ENCODE measurements at places on chromosomes 4 and X. TPM values are rescaled to one million over a fixed set of nuclear protein-coding genes. Genes with fewer than 3 reads are reported as not detected.

GAB1 gene
- 10.4 TPM for total RNA-seq

MAGT1 gene
- 63.6 TPM for total RNA-seq

RASGEF1B gene
- total RNA-seq = 0.56 TPM

PNMA5 gene
- not detected for total RNA-seq
